Fibroblast of skin of scalp (primary cell): ENCODE measurements at places on chromosomes 13 and 19.

DNA sequence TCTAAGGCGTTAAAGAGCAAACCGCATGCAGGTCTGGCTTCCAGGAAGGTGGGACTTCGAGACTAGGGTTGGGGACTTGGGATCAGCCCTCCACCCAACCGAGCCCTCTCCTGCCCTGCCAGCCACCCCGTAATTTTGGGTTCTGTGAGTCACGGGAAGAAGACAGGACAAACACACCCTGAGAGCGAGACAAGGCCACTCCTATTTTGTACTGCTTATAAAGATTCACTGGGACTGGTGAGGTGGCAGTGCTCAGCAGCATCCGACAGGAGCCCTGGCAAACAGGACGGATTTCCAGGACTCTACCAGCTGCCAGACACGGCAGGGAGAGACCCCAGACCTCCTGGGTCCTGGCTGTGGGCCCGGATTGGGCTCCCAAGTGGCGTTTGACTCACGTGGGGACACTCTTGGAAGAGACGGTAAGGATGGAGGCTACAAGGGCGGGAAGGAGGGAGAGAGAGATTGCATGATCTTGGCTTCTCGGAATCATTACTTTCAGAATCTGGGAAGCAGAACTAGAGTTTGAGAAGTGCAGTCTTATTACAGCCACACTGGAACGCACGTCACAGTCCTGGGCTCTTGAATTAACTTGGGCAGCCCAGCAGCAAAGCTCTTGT lies at the start of gene C5AR2:
C5AR2 (plus strand) TSS at position 245 of the 617 bp plus-strand sequence. CDS start 8,625 bp downstream, outside the sequence.
- DNase-seq, result peak; percentile 20

DNA sequence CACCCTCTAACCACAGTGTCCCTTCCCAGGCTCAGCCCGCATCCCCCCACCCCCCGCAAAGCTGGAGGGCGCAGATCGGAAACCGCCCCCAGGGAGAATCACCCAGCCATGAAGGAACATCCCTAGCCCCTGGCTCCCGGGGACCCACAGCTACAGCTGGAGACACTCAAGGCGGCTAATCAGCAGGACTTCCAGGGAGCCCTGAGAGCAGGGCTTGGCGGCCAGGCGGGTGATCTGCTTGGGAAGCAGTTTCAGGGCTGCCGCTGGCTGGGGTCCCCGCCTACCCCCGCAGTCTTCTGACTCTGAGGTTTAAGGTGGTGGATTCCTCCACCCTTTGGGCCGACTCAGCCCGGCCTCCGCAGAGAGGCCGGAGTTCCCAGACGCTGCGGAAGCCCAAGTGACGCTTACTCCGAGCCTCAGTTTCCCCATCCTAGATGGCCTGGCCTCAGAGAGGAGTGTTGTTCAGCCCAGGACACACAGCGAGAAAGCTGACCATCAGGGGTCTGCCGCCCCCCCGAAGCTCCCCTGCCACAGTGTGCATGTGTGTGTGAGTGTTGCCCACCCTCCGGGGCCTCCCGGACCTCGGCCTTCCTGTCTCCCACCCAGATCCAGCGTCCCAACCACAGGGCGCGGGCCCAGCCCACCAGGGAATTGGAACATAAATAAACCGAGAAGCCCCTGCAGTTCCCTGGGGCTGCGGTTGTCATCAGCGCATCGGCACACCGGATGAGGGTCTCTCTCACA lies 9.8 kb downstream of the FUT6 start:
- no peak for DNase-seq

DNA sequence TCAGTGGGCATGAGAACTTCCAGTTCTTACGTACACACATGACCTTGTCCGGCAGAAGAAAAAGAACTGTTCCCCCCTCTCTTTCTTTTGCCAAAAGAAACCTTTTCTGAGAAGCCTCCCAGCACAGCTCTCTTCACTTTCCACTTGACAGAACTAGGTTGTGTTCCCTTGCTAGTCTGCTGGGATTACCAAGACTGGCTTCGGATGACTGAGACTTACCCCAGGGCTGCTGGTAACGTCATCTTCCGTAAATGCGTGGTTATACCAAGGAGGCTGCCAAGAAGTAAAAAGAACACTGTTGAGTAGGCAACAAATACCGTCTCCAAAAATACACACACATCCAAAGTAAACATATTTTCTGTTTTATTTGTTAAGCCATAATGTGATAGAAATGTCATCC lies 908.2 kb downstream of the EFNB2 start:
- DNase-seq, result no peak

- no peak for DNase-seq
Observed at GRCh38 chr13:113297370-113298042, 467 bp downstream of the LAMP1 start.

DNA sequence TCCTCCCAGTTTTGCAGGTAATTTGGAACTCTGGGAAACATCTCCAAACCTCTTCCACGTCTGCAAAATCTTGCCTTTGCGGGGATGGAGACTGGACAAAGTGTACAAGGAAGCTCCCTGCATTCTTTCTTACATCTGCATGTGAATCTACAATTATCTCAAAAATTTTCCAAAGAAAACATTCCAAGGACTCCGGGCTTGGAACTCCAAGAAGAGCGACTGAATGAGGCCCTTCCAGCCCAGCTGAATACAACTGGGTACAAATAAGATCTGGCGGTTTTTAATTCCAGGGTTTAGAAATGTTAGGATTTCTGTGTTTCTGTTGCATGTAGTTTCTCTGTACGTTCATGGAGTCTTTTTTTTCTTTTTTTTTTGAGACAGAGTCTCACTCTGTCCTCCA lies 28.5 kb downstream of the EXOC3L2 start:
- peak; percentile 69 for DNase-seq

DNA sequence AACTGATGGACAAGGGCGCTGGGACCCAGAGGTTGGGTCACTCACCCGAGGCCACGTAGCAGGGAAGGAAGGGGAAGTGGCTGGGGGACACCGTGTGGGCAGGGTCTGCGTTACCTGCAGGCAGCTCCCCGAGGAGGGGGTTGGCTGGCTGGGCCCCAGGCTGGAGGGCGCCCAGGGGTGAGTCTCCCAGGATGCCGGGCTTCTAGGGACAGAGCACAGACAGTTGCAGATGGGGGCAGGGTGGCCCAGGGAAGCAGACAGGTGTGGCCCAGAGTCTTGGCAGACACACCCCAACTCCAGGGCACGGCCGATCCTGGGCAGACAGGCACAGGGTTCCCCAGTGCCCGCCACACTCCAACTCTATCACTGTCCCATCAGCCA lies 5.6 kb upstream of the FDX2 start:
- DNase-seq, result no peak

GRCh38 chr19:49588365-49589122 lies 2.4 kb upstream of the PRR12 start:
- no peak for DNase-seq

- DNase-seq, result peak; percentile 24
Observed at GRCh38 chr13:86020351-86021002, 221.3 kb upstream of the SLITRK6 start.

DNA sequence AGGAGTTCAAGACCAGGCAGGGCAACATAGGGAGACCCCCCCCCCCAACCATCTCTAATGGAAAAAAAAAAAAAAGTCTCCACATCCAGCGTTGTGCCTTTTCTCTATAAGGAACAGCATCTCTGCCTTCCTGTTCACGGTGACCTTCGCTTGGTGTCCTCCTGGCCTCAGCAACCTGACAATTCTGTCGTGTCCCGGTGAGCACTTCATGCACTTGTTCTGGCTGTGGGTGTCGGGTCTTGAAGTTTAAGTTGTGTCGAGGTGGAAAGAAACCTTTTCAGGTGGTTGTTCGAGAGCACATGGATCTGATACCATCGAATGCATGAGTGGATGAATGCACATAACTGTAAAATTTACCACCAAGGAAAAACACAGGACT lies 594 bp downstream of the ZNF559 start:
- DNase-seq, result no peak

- peak; percentile 64 for DNase-seq
Observed at GRCh38 chr13:31945202-31945961, 86.2 kb upstream of the FRY start.

- peak; percentile 31 for DNase-seq
Observed at GRCh38 chr13:99357131-99357596, 50.0 kb upstream of the GPR183 start.

DNA sequence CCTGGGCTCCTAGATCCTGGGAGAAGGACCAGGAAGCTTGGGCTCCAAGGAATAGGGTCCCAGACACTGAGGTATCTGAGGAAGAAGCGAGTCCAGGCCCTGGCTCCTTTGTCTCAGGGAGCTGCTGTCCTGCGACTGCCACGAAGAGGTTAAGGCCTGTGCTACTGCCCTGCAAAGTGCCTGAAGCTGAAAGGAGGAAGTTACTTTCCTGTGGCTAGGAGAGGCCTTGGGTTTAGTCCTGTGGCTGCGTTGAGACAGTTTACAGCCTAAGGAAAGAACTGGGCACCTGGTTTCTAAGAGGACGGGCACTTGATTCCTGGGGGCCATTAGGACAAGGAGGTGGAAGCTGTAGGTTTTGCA lies 2.8 kb downstream of the MYADM start:
- DNase-seq, result no peak

DNA sequence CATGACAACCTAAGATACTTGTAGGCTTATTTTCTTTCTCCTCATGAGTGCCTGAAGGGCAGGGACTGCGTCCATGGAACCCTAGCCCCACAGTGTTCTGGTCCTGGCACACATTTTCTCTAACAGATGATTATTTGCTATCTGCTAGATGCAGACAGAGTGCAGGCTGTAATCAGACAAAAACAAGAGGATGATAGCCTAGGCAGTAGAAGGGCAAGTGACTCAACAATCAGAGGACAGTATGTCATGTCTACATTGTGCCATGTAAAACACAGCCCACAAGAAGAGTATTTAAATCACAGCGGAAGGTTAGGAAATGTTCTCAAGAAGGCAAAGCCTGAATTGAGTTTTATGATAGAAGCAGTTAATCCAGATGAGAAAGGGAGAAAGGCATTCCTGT lies 29.3 kb downstream of the MIPEP start:
- no peak for DNase-seq

GRCh38 chr19:15536350-15536749 lies 28.0 kb downstream of the CYP4F22 start:
- DNase-seq, result no peak

DNA sequence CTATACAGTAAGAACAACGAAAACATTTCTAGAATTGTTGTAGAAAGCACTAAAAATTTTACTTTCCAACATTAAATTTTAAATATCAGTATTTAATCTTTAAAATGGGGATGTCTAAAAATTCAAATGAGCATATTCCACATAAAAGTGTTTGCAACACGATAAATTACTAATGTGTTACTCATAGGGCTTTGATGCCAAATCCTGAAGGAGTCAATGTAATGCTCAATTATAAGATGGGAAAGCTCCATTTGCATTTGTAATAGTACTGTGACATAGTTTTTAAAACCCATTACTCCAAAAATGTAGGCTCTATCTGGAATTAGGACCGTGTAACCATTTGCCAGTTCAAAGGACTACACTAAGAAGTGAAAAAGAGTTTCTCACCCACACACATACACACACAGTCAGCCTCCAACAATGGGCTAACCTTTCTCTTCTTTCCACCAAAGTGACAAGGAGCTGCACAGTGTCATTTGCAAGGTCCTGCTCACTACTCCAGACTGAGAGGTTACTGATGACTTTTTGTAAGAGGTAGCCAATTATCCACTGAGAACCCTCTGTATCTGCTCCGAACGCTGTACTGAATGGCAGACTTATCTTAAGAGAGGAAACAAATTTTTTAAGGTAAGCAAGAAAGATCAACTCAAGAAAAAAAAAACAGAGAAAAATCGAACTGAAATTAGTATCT lies 26.1 kb upstream of the EEF1AKMT1 start:
- no peak for DNase-seq

DNA sequence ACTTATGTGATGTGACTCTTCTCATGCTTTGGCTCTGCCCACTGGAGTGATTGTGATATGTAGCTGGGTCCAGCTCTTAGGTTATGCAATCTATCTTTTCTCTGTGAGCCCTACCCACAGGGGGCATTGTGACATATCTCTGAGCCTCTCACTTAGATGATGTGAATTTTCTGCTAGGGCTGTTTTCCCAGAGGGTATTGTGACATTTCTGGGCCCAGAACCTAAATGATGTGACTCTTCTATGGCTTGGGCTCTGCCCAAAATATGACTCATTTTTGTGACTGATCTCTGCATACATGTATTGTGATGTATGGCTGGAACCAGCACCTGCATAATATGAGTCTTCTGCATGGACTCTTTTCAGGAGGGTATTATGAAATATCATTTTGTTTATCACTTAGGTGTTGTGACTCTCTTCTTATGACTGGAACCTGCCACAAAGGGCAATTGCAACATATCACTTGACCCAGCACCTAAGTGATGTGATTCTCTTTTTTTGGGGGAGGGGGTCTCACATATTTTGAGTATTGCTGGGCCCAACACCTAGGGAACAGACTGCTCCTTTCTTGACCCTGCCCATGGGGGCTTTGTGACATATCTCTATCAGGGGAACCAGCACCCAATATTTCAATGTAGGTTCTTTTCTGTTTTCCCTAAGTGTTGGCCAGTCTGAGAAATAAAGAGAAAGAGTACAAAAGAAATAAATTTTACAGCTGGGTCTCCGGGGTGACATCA lies 12.1 kb upstream of the ZNF254 start:
- peak; percentile 33 for DNase-seq

DNA sequence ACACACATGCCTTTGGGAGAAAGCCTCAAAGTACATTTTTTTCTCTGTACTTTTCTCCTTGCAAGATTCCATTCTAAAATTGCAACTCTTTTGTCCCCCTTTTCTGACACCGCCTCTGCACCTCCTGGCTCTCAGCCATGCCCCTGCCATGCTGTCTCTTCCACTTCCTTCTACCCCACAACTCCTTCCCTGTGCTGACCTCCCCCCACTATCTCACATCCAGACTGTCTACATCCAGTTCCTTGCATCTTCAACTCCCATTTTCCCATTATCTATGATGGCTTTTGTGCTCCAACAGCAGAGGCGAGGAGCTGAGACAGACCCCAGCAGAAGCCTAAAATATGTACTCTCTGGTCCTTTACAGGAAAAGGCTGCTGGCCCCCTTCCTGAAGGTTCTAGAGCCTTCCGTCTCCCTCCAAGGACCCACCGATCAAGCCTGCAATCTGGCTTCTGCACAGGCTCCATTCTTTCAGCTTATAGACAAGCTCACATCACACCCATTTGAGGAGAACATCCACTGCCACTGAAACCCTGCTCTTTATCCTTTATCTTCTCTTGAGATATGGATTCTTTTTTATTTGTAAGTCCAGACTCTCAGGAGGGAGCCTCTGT lies 50.2 kb downstream of the RFX2 start:
- DNase-seq, result no peak

DNA sequence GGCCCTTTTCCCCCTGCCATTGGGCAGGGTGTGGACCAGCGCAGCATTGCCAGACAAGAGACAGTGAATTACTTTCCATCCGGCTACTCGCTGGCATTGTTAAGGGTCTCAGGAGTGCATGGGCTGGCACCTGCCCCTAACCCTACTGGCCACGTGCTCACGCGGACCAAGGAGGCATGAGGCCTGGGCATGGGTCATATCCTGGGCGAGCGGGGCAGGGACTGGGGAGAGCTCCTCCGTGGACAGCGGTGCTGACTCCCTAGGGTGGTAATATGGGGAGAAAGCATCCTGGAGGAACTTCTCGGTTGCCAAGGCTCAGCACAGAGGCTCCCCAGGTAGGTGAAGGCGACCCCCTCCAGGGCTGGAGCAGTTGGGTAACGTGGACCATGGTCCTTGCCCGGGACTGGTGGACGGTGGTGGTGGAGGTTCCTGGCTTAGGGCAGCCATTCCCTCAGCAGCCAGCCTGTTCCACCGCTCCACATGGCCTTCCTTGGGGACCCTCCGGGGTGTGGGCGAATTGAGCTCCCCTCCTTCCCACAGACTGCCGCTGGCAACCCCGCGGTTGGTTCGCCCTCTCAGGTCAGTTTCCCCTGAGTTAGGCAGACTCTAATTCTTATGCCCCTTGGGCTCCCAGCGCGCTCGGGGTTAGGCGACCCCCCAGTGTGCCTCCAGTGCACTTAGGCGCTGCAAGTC lies 465.1 kb downstream of the SLITRK5 start:
- no peak for DNase-seq

GRCh38 chr19:10747271-10747670 lies 29.4 kb downstream of the DNM2 start:
- DNase-seq, result no peak
